ENCODE measurements at places on chromosomes 4 and X.
A peak's percentile ranks its signal among the peaks of the same experiment; 100 is the strongest.

GRCh38 chr4:63663870-63664269 is 745.4 kb downstream of the TECRL start:
- peak; percentile 3 for DNase-seq

- DNase-seq: no peak
Measured at GRCh38 chr4:163180090-163180489, 13.4 kb upstream of the NAF1 start.

GRCh38 chr4:6989331-6989923 is 53.7 kb upstream of the TADA2B start:
- DNase-seq: no peak

GRCh38 chr4:33065749-33066148 is 2345.6 kb downstream of the PCDH7 start:
- DNase-seq: no peak

GRCh38 chr4:16663732-16664131 is 234.7 kb downstream of the LDB2 start:
- no peak for DNase-seq

DNA sequence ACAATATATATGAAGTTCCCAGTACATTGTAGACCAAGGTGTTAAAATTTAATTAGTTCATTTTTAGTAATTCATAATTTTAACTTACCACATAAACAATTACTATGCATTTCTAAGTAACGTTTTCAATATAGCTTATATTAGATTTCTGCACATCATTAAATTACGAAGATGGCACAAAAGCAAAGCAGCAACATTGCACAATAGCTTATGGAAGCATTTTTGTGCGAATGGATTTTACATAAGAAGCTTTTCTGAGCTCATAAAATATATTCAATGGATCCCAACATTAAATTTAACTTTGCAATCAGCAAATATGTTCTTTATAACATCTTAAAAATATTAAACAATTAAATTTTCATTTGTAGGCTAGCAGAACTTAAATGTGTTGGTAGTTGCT is 875.4 kb downstream of the ADGRL3 start:
- DNase-seq: no peak

DNA sequence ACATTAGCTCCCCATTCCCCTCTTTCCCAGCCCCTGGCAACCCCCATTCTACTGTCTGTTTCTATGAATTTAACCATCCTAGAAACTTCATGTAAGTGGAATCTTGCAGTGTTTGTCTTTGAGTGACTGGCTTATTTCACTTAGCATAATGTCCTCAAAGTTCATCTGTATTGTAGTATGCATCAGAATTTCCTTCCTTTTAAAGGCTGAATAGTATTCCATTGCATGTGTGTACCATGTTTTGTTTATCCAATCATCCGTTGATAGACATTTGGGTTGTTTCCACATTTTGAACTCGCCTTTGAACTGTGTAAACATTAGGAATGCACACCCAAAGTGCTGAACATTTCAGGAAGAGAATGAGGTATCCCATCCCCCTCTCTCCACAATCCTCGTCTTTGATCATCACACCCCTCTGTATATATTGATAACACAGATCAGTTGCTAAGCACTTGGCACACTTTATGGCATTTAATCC is 56.4 kb upstream of the PLAC1 start:
- no peak for DNase-seq

DNA sequence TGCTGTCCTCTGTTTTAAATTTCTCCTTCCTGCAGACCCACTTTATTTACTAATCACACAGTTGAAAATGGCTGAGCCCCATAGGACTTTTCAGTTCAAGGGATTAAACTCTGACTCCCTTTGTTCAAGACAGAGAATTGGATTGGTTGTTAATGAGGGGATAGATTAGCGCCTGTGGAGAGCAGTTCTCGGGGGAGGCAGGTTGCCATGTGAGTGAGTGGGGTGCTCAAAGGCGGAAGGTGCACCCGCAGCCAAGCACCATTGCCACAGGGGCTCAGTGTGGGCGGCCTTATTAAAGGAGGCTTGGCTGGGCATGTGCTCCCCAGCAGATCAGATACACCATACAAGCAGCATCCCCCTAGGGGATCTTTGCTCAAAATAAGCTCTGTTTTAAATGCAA is 7.9 kb upstream of the CBR4 start:
- no peak for DNase-seq

DNA sequence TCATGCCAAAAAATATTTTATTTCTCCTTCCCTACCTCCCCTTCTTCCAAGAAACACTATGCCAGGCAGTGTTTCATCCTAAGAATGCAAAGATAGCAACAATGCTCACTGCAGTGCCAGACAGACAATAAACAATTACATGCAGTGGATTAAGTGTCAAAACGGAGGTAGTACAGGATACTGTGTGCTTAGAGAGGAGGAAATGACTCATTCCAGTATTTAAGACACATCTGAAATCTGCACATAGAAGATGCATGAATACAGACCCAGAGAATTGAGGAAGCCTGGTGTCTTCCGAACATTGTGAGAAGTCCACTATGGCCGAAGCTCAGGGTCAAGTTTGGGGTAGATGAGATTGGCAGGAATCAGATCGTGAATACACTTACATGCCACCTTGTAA is 326.4 kb downstream of the PPP3CA start:
- DNase-seq: no peak

GRCh38 chrX:69133921-69134542 is 31.2 kb downstream of the PJA1 start:
- DNase-seq: peak; percentile 30

DNA sequence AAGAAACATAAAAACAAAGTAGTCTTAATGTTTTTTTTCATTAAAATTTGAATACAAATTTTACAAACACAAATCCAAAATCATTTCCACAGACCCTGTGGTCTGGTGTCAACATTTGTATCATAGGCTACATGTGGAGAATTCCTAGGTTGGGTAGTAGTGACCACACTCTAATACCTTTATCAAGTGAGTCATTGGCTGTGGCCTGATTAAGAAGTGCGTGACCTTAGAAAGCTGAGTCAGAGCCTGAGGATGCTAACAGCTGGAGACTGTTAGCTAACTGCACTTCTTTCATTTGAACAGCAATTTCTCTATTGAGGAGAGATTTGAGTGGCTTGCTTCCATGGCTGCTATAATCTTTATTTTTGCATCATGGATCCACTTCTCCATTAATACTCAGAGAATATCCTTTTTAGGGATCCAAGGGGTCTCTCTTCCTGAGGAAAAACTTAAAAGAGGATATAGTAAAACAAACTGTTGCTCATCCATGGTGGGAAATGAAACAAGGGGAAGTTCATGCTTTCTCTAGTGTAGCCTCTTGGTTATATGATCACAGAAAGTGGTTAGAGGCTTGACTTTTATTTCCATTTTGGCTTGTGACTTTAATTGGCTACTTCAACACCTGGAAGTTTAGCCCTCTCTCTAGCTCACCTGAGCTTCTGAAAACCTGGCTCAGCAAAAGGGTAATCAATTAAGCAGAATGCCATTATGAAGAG is 335.8 kb downstream of the PABPC4L start:
- peak; percentile 3 for DNase-seq

- DNase-seq: peak; percentile 35
Measured at GRCh38 chrX:27186671-27187070, 276.5 kb downstream of the PPP4R3C start.

- no peak for DNase-seq
Measured at GRCh38 chr4:85886665-85887064, 411.7 kb downstream of the ARHGAP24 start.

- DNase-seq: no peak
Measured at GRCh38 chr4:165926307-165926706, 53.3 kb downstream of the TLL1 start.

GRCh38 chrX:109927663-109928273 is 75.1 kb upstream of the TMEM164 start:
- no peak for DNase-seq

DNA sequence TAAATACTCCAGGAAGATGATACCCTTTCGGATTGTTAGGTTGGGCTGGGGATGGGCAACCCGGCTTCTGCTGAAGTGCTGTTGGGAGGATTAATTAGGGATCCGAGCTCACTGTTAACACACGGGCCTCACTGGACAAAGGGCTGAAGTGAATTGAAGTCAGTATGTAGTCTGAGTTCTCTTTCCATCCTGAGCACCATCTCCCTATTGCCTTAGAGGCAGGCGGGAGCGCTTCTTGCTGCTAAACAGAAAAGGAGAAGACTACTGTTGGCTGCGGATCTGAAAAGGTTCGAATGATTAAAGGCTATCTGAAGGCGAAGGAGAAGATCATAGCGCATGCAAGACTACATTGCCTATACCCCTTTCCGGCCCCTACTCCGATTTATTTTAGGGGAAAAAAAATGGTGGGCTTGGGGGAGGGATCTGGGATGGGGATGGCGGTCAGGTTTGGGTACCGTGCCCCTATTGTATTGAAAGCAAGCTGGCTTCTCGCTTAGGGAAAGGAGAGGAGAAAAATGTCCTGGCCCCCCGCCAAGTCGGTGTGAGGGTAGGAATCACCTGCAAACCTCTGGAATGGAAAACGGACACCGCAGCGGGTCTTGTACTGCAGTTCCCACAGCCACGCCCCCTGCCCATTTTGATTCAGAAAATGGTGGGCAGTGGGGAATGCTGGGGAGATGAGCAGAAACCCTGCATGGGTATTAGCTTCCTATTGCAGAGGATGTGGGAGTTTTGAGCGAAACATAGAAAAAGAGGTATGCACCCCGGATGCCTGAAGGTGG is 22.3 kb downstream of the MORF4L2 start:
- no peak for DNase-seq

DNA sequence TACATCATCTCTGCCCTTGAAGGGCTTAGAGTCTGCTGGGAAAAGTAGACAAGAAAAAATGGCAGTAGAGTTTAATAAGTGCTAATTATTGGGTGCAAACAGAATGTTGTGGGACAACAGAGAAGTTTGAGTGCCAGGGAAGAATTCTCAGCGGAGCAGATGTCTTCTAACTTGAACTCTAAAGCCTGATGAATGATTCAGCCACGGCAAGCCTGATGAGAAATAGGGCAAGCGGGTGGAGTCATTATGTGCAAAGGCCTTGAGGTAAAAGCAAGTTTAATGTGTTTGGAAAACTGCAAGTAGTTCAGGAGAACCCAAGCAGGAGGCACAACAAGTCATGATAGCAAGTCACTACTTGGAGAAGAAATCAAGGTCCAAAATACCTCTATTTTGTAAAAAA is 37.5 kb downstream of the GC start:
- DNase-seq: no peak

- no peak for DNase-seq
Measured at GRCh38 chr4:87527431-87528220, 1.6 kb downstream of the SPARCL1 start.

GRCh38 chr4:103008875-103009729 is 10.4 kb downstream of the SLC9B1 start:
- DNase-seq: peak; percentile 61

DNA sequence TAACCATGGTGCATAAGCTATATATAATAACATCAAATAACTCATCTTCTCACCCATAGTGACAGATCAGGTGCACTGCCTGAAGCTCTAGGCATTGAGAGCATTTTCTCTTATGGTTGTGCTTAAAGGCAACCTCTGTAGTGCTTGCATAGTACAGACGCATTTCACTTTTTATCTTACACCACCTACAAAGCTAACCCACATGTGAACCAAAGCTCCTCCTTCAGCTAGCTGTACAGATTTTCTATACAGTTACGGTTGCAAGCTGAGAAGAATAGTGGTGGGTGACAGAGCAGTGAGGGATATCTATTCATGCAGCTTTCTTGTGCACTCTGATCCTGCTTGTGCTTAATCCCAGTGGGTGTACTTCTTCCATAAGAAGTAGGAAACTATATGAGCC is 1525.2 kb downstream of the STIM2 start:
- DNase-seq: no peak

DNA sequence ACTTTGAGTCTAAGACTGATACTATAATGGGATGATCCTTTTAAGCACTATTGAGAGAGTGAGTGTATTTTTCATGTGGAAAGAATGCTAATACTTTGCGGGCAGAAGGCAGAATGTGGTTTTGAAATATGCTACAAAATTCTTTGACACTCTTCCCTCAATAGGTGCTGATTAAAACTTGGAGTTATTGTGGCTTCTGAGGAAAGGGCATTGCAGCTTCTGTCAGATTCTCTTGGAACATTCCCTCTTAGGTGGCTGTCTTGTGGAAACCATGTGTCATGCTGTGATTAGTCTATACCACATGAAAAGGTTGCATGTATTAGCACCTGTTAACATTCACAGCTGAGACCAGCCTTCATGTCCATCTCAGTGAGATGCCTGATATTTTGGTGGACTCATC is 547.0 kb downstream of the STIM2 start:
- no peak for DNase-seq

DNA sequence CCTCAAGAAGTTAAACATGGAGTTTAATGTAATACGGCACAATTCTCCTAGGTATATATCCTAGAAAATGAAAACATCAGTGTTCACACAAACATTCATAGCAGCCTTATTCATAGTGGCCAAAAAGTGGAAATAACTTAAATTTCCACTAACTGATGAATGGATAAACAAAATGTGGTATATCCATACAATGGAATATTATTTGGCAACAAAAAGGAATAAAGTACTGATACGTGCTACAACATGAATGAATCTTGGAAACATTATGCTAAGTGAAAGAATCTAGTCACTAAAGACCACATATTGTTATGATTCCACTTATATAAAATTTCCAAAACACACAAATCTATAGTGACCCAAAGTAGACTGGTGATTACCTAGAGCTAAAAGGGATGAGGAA is 14.6 kb downstream of the SDAD1 start:
- no peak for DNase-seq

- DNase-seq: no peak
Measured at GRCh38 chr4:88939697-88940096, 117.3 kb downstream of the FAM13A start.

GRCh38 chr4:113564493-113564892 is 197.0 kb downstream of the CAMK2D start:
- no peak for DNase-seq

DNA sequence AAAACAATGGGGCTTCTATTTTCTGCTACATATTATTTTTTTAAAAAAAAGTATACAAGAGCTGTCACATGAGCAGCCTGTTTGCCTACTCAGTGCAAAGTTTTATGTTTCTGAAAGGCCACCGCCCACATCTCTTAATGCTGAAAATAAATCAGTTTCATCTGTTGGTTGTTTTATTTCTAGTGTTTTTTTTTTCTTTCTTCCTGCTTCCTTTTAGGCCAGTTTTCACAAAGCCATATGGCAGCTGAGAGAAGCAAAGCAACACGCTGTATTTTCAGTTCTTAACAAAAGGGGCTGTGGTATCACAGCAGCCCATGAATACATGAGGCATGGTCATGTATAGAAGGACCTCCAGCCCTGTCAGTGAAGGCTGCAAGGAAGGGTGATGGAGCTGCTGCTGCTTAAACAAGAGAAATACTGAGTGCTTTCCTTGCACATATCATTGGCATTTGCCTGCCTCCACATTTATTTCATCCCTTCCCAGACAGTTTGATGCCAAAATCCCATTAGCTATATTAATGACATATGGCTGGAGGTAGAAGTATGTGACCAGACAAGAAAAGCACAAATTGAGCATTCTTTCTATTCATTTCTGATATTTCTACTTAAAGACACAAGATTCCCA is 172.5 kb downstream of the PCDH18 start:
- DNase-seq: no peak

GRCh38 chr4:114226968-114227760 is 247.7 kb upstream of the ARSJ start:
- DNase-seq: no peak

Data from RPMI8226 (cell line).